ENCODE measurements at places on chromosomes 5 and 9.

DNA sequence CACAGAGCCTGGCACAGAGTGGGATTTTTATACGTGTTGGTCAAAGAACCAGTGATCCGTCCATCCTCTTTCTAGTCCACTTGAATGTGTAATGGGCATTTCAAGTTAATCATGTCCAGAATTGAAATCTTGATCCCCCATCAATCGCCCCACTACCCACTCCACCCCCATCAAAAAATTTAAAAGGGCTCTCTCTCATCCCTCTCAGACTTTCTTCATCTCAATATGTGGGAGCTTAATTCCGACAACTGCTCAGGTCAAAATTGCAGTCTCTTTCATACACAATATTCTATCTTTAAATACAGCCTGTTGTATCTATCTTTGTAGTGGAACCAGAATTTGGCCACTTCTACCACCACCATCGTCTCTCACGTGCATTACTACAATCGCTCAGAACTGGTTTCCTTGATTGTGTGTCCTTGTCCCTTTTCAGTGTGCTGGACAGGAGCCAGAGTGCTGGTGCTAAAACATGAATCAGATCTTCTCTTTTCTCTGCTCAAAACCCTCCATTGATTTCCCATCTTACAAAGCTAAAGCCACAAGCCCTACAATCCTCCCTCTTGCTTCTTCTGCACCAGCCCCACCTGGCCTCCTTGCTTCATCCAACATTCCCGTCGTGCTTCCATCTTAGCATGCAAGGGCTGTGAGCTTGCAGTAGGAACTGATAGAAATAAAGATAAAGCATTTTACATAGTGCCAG lies 786 bp upstream of the KIF3A start:
- DNase-seq, result no peak

- DNase-seq, result no peak
These were observed 69.6 kb downstream of the CWC27 start for GRCh38 chr5:64838376-64838775.

GRCh38 chr5:134451936-134452505 lies 40.3 kb upstream of the CDKN2AIPNL start:
- no peak for DNase-seq

DNA sequence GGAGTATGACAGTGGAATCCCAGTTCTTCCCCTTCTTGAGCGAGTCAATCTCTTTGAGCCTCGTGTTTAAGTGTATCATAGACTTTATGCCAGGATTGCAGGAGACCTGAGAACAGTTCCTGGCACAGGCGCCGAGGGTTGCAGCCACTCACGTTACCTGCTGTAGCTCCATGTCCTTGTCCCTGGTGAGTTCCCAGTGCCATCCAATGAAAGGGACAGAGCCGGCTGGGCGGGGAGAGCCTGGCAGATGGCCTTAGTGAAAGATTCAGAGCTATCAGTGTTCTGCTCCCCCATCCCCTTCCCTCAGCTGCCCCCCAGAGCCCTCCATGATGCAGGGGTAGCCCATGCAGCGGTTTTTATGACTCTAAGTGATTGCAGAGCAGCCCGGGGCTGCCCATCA lies 554.0 kb downstream of the BNC2 start:
- DNase-seq, result no peak

DNA sequence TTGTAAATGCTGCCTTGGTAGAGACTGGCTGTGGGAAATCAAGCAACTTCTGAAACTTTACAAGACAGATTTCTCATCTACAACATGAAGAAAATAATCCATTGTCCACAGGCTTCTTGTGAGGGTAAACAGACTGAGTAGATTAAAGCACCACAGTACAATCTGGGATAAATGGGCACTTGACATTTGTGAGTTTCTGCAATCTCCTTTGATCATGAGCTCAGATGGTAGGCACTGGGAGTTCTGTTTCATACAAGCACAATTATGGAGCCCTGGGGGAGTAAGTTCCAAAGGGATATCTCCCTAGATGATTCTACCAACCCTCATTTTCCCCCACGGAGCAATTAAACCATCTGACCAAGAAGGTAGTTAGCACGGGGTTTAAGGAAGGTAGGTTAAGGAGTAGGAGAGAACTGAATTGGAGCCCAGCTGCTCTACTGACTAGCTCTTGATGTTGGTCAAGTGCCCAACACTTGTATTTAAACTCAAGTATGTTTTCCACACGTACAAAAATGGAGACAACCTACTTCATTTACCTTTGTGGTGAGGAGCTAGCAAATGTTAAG lies 479.5 kb upstream of the TNC start:
- no peak for DNase-seq

DNA sequence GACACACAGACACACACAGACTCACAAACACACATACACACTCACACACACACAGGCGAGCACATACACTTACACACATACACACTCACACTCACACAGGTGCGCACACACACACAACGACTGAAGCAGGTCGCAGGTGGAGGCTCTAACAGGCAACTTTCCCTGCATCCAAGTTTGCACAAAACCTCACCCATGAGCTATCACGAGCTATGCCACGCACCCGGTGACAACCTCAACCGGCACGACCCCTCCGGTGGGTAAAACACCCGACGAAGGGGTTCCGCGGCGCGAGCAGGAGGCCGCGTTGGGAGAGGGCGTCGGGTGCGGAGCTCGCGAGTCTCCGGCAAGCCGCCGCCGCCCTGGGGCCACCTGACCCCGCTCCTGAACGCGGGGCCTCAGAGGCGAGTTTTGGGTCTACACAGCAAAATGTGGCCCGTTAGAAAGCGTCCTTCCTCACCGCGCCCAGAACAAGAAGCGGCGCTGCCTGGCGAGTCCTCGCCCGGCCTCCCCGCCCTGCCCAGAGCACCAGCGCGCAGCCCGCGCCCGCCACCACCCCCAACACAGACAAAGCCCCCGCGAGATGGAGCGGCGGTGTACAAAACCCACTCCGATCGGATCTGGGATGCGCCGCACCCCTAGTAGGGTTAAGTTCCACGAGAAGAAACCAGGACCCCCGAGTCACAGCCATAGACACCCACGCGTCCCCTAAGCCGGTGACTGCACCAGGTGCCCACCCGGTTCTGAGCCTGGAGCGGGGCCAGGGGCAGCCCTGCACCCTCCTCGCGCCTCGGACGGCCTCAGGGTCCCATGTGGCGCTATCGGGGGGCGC lies 665 bp downstream of the SLC6A3 start:
- DNase-seq, result no peak

GRCh38 chr5:6763191-6763590 lies 50.0 kb downstream of the TENT4A start:
- no peak for DNase-seq

- DNase-seq, result no peak
These were observed 30.9 kb upstream of the SHOC1 start for GRCh38 chr9:111825468-111826145.

DNA sequence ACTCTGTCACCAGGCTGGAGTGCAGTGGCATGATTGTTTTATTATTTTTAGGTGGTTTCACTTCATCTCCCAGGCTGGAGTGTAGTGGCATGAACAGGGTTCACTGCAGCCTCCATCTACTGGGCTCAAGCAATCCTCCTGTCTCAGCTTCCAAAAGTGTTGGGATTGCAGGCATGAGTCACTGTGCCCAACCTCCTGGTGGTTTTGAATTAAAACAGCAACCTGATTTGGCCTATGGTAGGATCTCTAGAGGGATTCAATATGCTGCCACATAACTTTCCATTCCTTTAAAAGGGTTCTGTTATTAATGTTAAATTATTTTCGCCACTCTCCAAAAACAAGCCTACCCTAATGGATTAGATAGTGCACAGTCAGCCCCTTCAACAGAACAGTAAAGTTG lies 9.9 kb upstream of the HSPA4 start:
- no peak for DNase-seq

DNA sequence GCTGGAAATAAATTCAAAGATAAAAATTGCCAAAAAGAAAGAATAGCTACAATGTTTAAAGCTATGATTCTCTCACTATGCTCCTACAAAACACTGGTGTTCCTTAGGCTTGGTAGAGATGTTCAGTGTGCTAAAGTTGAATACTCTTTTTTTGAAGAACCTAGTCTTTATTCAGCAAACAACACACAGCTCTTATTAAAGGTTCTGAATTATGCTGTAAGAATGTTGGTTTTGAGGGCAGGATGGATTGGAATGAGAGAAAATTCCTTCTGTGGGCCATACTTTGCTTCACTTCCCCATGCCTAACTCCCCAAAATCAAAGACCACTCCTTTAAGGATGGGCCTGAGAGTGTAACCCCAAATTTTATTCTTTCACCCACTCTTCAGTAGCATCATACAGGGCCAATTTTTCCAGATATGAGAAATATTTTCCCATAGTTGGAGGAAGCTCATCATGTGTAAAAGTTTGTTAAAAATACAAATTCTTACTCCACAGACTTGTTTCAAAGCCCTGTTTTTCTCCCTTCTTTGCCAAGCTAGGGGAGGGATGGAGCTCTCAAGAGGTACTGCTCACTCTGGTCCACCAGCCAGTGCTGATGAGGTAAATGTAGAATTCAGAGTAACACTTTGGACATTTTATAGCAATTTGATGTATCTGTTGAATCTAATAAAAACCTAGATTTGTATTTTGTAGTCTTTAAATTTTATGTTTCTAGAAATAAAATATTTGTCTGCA lies 99.3 kb downstream of the GDNF start:
- DNase-seq, result no peak

GRCh38 chr5:147397616-147398015 lies 112.3 kb downstream of the DPYSL3 start:
- no peak for DNase-seq

GRCh38 chr5:154523709-154524108 lies 45.7 kb upstream of the HAND1 start:
- no peak for DNase-seq

- no peak for DNase-seq
These were observed 1.8 kb upstream of the CFAP95 start for GRCh38 chr9:69818750-69819345.

- DNase-seq, result no peak
These were observed 79.1 kb upstream of the CDKN2B start for GRCh38 chr9:22088053-22088716.

DNA sequence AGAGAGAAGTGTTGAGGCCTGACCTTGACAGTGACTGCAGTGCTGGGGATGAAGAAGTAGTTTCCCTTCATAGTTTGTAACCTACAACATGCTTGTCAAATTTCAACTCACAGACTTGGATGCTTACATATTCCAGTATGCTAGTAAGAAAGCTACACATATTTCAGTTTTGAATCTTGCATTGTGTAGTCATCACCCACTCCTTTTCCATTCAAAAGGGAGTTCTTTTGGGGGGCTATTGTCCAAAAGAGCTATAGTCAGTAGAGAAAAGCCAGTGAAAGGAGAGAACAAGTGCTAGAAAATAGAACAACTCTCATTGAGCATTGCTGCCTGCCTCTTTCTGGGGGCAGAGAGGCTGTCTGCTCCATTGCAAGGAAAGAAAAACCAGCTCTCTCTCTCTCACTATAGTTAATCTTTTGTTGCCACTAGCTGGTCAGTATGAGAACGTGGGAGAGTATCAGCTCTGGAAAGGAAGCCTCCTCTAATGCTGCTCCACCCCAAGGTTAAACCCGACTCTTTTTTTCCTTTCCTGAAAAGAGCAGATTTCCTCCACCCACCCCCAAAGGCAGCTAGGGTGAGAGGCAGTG lies 7.3 kb downstream of the ASTN2 start:
- DNase-seq, result no peak

DNA sequence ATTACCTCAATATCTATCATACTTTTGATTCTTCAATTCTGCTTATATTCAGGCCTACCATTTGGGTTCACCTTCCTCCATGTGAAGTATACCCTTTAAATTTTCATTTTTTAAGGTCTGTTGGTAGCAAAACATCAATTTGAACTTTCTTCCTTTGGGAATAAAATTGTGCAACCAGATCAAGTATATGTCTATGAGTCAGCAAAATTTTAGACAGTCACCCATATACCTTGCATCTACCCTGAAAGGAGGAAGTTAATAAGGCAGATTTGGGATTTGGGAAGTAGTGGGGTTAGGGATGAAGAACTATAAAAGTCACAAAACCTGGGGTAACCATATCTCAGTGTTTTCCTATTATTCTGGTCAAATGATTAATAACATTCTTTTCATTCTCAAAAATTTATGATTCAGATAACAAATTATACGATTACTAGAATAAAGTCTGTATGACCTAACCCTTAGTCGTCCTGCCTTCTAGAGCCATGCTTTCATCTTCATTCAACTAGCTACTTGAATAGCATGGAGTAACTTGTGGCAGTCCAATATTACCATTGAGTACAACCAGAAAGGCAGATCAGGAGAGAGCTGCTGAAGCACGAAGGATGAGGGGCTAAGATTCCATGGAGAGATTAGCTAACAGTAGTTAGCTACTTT lies 2.8 kb upstream of the IL33 start:
- DNase-seq, result no peak

GRCh38 chr5:52648726-52649125 lies 139.0 kb upstream of the ITGA1 start:
- no peak for DNase-seq

DNA sequence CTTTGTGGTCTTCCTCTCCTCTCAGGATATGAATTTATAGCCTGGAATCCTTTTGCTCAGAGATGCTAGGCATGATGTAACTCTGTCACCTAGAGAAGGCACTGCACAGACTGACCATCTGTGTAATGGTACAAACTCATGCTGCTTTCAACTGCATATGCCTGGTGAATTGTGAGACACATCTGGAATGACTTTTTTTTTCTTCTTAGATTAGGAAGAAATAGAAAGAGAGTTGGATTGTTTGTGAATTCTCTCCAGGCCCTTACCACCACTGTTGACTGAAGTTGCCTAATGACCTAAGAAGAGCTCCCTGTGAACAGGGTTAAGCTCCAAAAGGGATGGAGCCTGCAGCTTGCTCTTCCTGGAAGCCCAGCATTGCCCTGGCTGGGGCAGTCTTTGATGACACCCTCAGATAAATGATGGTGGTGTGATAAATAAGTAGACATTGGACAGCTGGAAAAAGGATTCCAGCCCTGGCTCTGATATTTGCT lies 47.8 kb upstream of the TRIM32 start:
- no peak for DNase-seq

GRCh38 chr5:172446336-172447051 lies 7.8 kb downstream of the SH3PXD2B start:
- DNase-seq, result no peak

- DNase-seq, result no peak
These were observed 47.0 kb upstream of the MYO10 start for GRCh38 chr5:16983022-16983639.

GRCh38 chr5:43096916-43097315 lies 23.8 kb upstream of the ZNF131 start:
- no peak for DNase-seq

- no peak for DNase-seq
These were observed 9.3 kb downstream of the PTGER4 start for GRCh38 chr5:40688996-40689395.

GRCh38 chr5:146574713-146575112 lies 58.7 kb upstream of the GPR151 start:
- DNase-seq, result no peak

GRCh38 chr5:154237946-154238345 lies 47.4 kb downstream of the GALNT10 start:
- DNase-seq, result no peak

DNA sequence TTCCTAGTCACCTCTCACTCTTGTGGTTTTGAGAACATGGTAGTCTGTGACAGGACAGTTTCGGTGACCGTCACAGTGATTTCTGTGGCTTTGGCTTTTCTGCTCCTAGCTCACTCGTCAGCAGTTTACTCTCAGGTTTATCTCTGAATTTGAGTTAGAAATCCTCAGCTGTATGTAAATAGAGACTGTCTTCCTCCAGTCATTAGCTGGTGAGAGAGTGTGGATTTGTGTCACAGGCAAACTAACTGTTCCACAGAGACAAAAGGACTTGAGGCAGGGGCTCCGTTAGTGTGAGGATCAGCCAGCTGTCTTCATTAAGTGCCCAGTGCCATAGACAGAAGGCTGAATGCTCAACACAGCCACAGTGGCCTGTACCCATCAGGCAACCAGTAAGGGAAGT lies 131.4 kb downstream of the CD180 start:
- DNase-seq, result no peak
